Stimulated activated CD8-positive, alpha-beta memory T cell treated with anti-CD3 and anti-CD28 coated beads, Interleukin-15, amount 100 ng/mL, for 24 hours (primary cell): ENCODE measurements at places on chromosomes 6 and 20.

- DNase-seq, result no peak
Measured at GRCh38 chr20:57317789-57318371, 11.7 kb upstream of the SPO11 start.

GRCh38 chr6:8953310-8953709 is 518.0 kb upstream of the SLC35B3 start:
- no peak for DNase-seq

- no peak for DNase-seq
Measured at GRCh38 chr6:119768201-119768600, 418.6 kb upstream of the MAN1A1 start.

GRCh38 chr6:155170519-155170918 is 93.3 kb upstream of the CLDN20 start:
- DNase-seq, result no peak

DNA sequence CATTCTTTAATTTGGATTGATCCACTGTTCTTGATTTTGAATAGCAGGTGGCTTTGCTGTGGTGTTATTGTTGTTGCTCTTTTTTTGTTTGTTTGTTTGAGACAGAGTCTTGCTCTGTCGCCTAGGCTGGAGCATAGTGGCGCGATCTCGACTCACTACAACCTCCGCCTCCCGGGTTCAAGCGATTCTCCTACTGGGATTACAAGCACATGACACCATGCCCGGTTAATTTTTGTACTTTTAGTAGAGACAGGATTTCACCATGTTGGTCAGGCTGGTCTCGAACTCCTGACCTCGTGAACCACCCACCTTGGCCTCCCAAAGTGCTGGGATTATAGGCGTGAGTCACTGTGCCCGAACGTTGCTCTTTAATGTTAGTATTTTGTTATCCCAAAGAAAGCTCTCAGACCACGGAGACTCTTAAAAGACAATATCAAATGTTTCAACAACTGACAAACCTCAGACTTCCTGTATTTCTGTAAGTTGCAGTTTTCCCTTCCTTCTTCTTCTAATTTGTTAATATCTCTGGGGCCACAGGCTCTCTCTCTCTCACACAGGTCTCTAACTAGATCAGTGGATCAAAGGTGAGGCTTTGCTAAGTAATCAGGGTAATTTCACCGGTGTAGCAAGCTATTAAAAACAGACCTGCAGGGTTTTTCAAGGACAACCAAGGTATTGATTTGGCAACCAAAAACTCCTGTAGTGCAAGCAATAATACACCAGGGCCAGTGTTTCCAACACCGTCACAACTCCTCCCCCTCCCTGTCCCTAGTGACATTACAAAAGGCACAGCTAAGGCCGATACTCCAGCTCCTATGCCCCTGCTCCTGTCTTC is 48.8 kb upstream of the ZNF217 start:
- no peak for DNase-seq

- no peak for DNase-seq
Measured at GRCh38 chr6:52049252-52050050, 38.0 kb downstream of the PKHD1 start.

GRCh38 chr6:165325609-165326008 is 16.2 kb upstream of the C6orf118 start:
- no peak for DNase-seq

- DNase-seq, result no peak
Measured at GRCh38 chr6:170269846-170270541, 20.9 kb downstream of the DLL1 start.
